ENCODE measurements at places on chromosomes 5 and 9.

DNA sequence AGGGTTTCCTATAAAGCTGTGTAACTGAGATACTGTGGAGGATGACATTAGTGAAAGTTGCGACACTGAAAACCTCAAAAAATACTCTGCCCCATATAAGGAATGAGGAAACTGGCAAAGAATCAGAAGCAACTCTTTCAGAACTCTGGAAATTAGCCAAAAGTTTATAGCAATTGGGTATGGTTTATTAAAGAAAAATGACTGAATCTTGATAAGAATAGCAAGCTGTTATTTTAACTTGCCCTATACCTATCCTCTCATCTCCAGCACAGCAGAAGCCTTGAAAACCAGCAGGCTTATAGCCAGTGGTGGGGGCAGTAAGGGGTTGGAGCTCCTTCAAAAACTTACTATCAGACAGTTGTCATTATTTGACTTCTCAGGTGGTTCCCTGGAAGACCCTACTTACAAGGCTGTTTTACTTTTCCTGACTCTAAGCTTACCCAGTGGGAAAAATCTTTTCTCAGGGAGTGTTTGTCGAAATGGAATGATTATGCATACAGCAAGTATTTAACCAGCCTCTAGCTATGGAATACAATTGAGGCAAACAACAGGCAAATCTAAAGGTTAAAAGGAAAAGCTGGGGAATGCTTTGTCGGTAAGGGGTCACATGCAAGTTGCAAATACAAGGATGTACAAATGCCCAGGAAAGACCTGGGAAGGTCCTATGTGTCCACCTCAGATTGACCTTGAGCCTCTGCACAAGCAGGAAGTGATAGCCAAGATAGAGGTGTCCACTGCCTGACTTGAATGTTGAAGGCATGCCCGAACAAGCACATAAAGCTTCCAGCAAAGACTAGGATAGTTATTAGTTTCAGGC is 21.0 kb upstream of the FAM151B start:
- DNase-seq: no peak

DNA sequence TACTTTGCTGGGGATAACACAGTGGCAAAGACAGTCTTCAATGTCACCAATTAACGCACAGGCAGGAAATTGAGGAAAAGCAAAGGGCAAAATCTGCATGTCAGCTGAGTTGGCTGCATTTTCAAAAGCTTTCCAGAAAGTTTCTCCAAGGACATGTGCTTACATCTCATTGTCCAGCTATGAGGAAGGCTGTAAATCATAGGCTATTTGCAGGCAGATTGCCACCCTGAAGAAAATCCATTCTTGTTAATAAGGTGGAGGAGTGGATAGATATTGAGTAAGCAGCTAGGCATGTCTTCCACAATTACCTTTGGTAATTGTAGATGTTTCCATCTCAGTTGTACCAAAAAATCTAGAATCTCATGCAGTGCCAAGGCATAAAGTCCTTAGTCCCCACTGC is 278.0 kb upstream of the NUDT12 start:
- no peak for DNase-seq

DNA sequence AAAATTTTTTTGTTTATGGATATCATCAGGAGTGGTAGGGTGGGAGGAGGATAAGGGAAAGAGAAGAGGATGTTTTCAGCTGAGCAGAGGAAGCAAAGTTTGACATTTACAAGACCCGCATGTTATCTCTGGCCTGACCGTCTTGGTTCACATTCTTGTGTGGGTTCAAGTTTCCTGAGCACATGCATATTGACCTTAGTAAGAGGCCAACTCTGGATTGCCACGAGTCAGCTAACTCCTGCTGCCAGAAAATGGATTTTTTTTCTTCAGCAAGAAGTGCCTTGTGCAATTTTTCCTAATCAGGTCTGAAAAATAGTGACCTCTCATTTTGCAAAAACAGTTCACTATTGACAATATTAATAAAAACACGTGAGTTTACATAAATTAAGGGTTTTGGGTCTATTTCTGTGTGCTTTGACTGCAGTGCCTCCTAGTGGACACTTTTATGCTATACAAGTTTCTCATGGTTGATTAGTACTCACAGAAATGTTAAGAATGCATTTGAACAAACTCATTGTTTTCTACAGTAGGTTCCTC is 27.1 kb upstream of the BASP1 start:
- DNase-seq: no peak

GRCh38 chr5:128629157-128629556 is 91.1 kb upstream of the FBN2 start:
- DNase-seq: no peak

GRCh38 chr5:13567819-13568218 is 376.7 kb downstream of the DNAH5 start:
- DNase-seq: no peak

- no peak for DNase-seq
Measured at GRCh38 chr5:134174841-134175839, 1.6 kb downstream of the SKP1 start.

GRCh38 chr5:62473209-62473608 is 60.6 kb downstream of the IPO11 start:
- no peak for DNase-seq

DNA sequence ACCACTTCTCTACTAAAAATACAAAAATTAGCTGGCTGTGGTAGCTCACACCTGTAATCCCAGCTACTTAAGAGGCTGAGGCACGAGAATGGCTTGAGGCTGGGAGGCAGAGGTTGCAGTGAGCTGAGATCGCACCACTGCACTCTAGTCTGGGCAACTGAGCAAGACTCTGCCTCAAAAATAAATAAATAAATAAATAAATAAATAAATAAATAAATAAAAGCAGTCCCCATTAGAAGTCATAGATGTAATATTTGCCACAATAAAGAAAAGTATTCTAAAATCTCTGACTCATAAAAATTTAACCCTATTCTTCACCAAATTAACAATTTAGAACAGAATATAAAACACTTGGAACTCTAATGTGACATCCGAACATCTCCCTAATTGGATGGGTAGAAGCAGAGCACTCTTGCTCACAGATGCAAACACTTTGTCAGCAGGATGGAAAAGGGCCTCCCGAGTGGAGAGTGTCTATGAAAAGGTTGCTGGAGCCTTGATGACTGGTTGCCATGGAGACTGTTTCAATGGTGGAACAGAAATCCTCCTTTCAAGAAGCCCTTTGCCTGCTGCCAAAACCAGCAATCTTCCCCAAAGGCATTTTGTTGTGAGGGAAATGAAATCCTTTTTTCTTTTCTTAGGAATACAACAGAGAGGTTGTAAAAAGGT is 38.9 kb upstream of the TRAF1 start:
- DNase-seq: no peak
